ENCODE measurements at places on chromosomes 12 and 14.

DNA sequence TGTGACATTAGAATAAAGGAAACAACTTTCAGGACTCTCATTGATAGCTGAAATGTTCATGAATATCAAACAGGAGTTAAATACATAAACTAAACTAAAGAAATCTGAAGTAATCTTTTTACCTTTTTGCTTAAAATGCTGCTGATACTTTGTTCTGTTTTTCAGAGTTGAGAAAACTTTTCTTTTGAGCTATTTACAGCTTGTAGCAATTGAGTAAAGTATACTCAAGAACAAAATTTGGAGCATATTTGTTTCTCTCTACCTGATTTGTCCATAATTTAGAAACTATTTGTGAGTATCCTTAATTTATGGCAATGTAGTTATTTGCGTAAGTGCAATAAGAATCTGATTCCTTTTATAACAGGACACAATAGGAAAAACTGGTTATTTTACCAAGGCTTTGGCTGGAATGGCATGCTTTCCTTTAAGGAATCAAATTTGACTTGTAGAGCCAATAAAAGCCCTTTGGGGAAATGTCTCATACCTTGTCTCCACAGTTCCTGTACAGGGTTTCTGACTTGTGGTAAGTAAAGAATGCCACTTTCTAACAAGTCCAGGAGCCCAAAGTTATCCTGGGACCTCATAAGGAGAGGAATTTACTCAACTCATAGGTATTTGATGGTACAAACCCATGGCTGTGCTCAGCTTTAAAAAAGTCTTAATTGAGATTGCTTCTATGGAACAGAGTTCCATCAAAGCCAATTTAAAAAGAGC, 195.7 kb downstream of the TMEM117 start:
- DNase-seq, result no peak

DNA sequence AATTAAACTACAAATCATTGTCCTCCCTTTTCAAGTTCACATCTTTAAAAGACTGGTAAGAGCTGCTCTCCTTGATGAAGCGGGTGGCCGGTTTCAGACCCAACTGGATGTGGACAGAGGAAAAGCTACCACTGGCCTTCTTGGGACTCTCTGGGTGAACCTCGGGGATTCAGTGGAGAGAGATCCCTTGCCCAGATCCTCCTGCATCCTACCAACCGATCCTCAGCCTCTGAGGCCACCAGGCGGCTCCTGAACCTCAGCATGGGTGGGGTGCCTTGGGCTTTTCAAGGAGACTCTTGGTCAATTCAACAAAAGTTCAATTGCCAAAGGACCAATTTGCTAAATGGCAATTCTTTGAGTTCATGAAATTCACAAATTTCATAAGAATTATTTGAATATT, 84.5 kb downstream of the ZFP36L1 start:
- DNase-seq, result no peak

DNA sequence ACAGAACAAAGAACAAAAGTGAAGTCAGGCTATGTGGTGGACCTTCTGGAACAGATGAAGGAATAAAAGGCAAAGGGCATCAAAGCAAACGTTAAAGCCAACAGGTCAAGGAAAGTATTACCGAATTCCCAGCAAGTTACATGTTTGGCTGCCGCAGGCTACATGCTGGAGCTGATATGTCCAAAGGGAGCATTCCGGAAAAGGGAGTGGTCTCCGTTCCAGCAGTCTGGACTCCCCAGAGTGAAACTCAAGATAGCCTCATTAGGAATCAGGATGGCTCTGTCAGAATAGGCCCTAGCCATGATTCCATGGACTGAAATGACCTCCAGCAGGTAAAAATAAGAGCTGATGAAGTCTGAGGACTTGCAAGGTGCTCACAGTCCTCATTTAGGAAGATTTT, 379.8 kb upstream of the PRICKLE1 start:
- no peak for DNase-seq

- peak; percentile 18 for DNase-seq
Measured at GRCh38 chr12:23662966-23663365, 286.5 kb downstream of the SOX5 start.

- DNase-seq, result no peak
Measured at GRCh38 chr12:116202433-116202832, 75.1 kb downstream of the MED13L start.

- no peak for DNase-seq
Measured at GRCh38 chr12:73181244-73181643, 909.1 kb downstream of the TRHDE start.

DNA sequence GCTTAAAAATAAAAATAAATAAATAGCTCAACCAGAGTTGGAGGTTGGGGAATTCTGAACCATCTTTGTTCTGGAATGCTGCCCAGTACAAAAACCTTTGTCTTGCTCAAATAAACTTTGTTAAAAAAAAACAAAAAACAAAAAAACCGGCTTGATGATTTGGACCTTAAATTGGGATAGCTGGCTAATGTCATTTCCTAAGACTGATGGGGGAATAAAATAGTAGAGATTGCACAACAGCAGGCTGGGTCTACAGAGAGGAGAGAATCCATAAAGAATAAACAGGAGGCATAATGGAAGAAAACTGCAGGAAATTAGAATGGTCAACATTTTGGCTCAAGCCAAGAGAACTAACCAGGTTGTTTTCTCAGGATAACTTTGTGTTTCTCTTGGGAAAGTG, 370.9 kb downstream of the AEBP2 start:
- DNase-seq, result no peak

- peak; percentile 85 for DNase-seq
Measured at GRCh38 chr14:63088865-63089264, 43.6 kb upstream of the KCNH5 start.

- DNase-seq, result no peak
Measured at GRCh38 chr14:29077916-29078315, 311.3 kb downstream of the FOXG1 start.

DNA sequence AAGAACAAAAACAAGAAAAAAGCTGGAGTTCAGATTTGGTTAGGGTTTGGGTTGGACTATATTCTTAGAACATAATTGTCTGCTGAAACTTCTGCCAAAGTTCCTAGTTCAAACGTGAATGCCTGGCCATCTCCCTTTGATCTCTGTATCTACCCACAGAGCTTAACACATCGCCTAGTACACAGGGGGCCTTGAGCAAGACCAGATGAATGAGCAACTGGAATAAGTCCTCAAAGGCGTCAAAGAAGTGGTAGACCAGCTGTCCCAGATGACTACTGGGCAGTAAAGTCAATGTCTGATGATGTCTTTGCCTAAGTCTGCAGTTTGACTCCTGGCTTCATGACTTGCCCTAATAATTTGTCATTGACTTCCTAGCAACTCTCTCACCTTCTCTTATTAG, 13.9 kb upstream of the STAB2 start:
- no peak for DNase-seq

DNA sequence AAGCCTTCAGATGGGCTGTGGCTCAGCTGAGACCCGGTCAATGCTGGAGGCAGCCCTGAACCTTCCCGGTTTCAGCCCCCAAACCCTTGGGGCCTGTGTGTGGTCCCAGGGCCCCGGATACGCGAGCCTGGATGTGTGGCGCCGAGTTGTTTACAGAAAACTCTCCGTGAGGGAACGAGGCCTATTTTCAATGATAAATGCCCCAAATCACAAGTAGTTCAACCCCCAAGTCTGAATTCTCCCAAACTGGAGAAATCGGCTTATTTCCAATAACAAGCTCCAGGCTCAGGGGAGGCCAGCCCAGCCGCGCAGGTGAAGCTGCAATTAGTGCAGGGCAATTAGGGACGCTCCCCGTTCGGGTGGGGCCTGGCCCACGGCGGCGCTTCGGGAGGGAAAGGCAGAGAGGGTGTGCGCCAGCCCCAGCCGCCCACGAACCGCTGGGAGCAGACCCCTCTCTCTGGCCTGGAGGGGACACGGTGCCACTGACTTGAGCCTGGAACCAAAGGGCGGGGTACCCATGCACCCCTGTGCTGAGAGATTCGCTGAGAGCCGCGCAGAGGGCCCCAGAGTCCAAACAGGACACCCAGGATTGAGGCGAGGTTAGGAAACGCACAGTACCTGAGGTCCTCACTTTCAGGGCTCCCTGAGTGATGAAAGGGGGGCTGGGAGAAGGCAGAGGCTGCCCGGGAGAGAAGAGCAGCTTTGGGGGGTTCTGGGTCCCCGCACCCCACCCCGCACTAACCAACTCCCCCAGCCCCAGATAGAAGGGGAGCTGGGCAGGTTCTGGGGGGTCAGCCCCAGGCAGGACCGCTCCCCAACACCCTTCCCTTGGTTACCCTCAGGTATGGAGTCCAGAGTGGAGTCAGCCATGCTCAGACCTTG, 14.2 kb upstream of the ANKRD9 start:
- peak; percentile 57 for DNase-seq

GRCh38 chr12:95788637-95789036, 1.9 kb downstream of the NTN4 start:
- DNase-seq, result no peak

GRCh38 chr12:2412305-2412643, 359.5 kb downstream of the CACNA1C start:
- DNase-seq, result no peak

GRCh38 chr14:69378274-69378673, 19.8 kb downstream of the ERH start:
- DNase-seq, result no peak

GRCh38 chr12:4289998-4290790, 16.6 kb downstream of the CCND2 start:
- no peak for DNase-seq

- DNase-seq, result peak; percentile 21
Measured at GRCh38 chr12:132444957-132445883, 44.7 kb upstream of the FBRSL1 start.

- no peak for DNase-seq
Measured at GRCh38 chr12:42982828-42983227, 393.3 kb upstream of the PRICKLE1 start.

DNA sequence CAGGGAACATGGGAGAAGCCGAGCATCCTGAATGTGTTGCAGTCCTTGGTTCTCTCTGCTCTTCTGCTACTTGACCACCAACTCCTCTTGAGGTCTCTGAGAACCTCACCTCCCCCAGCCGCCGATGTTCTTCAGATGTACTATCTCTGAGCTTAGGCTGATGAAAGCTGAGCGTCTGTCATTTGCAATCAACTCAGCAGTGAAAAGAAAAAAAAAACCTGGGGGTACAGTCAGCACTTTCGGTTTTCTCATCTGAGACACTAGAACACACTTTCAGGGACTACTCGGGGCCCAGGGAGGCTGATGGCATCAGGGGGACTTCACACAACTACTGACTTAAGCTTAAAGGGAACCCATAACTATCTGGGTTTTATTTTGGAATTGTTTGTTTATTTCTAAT, 9.6 kb upstream of the FLVCR2 start:
- no peak for DNase-seq

DNA sequence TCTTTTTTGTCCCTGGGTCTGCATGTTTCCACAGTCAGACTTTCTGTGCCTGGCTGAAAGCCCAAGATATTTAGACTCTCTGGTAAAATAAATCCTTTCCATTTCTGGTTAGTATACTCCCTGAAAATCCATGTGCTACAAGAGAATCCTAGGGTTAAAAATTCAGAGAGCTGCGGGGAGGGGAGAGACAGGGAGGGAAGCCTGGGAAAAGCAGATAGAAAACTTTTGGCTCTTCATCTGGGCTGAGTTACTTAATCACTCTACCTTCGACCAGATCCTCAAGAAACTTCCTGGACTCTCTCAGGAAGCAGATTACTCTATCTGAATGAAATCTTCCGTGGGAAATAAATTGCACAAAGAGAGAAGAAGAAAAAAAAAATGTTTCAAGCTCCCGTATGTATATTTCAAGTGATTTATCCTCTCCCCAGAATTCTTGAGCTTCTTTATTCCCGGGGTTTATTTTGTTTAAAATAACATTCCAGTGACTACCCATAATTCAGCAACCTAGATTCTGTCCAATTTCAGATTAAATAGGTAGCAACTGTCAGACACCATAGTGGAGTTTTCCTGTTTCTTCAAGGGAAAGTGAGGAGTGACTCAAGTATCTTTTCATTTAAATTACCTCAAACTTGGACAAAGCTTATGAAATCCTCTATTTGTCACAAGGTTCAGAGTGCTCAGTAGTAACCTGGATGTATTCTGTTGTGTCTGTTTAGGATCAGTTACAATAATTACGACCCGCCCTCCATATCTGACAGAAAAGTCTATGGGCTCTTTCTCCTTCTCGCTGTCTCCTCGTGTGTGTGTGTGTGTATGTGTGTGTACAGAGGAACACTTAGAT, 163.7 kb downstream of the MYRFL start:
- DNase-seq, result no peak

- DNase-seq, result no peak
Measured at GRCh38 chr14:23877538-23878180, 75.9 kb upstream of the DHRS4 start.

DNA sequence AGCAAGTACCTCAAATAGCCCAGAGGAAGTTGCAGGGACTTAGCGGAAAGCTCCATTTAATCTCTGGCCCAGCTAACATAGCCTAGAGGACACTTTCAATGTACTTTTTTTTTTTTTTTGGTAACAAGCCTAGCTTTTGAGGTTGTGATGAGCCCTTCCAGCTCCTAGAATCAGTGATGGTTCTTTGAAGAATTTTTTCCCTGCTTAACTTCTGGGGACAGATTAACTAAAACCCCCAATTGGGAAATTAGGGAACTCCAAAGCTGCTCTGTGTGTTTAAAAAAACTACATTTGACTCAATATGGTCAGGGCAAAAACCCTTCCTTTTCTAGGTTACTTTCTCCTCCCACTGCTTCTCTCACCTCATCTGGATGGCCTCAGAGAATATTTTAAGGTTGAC, 23.9 kb upstream of the ITGA5 start:
- DNase-seq, result no peak

- DNase-seq, result no peak
Measured at GRCh38 chr12:115542656-115543055, 734.8 kb downstream of the MED13L start.

- DNase-seq, result no peak
Measured at GRCh38 chr12:9872742-9873141, 3.6 kb upstream of the CLEC2B start.

DNA sequence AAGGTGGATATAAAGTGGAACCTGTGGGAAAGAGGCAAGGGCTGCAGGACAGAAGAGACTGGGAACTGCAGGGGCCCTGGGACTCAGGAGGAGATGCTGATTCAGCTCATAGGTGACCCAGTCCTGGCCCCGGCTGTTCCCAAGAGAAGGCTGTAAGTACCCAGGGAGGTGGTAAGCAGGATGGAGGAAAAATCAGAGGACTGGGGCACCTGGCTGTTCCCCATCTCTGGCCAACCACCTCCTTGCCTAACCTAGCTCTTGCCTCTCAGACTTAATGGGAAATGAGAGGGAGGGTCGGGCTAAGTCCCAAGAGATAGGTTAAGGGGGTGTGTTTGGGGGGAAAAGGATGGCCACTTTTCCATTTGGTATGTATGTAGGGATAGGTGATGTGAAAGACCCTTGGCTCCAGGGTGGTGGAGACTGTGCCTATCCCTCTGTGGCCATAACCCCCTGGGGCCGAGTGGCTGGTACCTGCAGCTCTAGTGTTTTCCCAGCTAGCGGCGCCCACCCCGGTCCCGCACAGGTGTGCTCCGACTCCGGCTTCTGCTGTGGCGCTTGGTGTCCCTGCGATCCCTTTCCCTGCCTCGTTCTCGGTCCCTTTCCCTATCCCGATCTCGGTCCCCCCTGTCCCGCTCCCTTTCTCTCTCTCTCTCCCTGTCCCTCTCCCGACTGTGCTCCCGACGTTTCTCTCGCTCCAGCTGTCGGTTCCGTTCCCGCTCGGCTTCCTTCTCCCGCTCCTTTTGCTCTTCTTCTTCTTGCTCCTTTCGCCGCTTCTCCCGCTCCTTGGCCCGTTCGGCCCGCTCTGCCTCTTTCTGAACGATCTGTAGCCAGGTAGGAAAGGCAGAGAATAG, 1.6 kb upstream of the CDH24 start:
- no peak for DNase-seq

All from NCI-H2081 (cell line).